ENCODE measurements at places on chromosomes 13 and 19.

- DNase-seq, result no peak
These were observed 97.3 kb downstream of the GGACT start for GRCh38 chr13:100491164-100491842.

- no peak for DNase-seq
These were observed 114.3 kb downstream of the SIPA1L3 start for GRCh38 chr19:38021352-38021751.

GRCh38 chr19:28999724-29000433 lies 213.1 kb downstream of the UQCRFS1 start:
- DNase-seq, result no peak

DNA sequence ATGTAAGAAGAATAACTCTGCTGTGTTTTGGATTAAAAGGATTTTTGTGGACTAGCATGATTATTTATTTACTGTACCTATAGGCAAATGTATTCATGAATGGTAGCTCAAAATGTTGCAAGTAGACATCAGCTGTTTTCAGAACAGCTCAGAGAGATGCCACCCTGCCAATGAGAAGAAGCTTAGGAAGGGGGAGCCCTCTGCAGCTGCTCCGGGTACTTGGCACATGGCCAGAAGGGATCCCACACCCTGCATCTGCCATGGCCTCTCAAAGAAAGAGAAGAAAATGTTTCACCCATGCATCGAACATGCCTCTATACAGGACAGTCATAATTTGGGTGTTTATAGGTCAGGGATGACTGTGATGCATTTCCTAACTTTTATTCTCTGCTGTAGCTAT lies 30.5 kb upstream of the MBNL2 start:
- DNase-seq, result no peak

DNA sequence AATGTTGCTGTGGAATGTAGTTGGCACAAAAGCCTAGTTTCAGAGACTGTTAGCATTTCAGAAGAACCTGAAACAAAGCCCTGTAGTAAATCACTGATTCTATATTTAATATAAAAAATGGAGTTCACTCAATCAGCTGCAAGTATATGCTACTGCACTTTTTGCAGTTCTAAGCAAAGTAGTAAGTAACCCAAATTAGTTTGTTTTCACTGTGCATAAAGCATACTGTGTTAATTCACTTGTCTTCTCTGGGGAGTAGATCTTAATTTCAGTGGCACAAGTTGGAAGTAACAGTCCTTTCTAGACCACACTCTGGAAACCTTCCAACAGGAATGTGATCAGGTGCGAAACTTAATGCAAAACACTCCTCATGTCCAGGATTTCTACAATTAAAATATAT lies 139.3 kb downstream of the DACH1 start:
- DNase-seq, result no peak

DNA sequence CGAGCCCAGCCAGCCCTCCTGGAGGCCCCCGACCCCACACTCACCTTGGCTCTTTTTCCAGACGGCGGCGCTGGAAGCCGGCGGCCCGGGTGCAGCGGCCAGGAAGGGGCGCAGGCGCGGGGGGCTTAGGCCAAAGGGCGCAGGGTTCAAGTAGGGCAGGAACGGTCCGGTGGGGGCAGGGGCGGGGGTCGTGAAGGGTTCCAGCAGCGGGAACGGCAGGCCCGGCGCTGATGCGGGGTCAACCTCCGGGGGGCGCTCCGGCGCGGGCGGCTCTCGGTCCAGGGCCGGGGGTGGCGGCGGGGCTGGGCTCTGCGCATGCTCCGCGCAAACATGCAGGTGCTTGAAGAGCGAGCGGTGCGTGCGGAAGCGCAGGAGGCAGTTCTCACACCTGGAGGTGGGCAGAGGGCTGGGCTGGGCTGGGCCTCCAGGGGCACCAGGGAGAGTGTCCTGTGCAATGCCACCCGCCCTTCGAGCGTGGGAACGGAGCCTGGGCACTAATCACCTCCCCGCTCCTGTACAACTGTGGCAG lies 2.3 kb downstream of the ZNF414 start:
- no peak for DNase-seq

DNA sequence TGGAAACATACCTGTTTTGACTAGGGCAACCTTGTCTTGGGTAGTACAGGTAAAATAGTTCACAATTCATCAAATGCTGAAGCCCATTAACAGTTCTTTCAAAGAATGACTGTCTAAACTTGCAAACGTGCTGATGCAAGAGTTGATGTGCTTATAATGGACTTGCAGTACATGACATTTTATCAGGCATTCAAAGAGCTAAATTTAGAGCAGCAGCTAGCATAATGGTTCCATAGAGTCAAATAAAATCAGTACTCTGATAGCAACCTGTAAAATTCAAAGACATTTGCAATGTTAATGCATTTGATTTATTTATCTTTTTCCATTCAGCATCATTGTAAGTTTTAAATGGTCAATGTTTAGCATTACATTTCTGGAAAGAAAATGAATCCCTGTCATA lies 979.7 kb upstream of the SLC10A2 start:
- DNase-seq, result no peak
